ENCODE measurements at places on chromosomes 12 and 14.

DNA sequence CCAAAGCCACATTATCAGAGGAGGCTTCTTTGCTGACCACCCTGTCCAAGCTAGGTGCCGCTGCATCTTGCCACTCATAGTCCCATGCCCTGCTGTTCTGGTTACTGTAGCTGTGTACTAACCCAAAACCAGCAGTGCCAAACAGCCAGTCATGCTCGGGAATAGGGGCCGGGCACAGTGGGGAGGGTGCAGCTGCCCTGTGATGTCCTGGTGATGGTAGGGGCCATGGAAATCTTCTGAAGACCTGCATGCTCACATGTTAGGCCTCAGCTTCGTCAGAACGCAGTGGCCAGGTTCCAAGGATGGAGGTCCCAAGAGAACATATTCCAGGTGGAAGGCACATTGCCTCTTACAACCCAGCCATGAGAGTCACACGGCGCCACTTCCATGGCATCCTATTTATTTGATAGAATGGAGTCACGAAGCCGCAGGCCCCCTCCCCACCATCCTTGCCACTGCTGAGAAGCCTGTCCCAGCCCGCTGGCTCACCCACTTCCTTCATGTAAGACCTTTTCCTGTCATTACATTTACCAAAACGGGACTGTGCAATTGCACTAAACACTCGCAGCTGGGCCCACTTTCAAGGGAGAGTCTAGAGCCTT lies 48.5 kb downstream of the FAM222A start:
- no peak for DNase-seq

DNA sequence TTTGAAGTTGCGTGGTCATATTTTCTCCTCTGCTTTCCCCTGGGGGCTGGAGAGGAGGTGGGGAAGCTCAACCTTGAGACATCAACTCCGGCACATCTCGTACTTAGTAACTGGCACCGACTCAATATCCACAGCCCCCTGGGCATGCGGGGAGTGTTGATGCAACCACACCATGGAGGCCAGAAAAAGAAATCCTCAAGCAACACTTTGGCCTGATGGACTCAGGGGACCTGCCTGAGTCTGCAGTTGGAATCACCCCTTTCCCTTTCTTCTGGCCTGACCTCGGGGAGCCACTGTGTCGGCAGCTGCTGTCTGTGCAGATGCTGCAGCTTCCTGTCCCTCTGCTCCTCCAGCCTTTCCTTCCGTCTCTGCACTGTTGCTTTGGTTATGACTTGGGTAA lies 11.4 kb upstream of the AACS start:
- DNase-seq, result no peak

GRCh38 chr12:20415028-20415427 lies 46.7 kb downstream of the PDE3A start:
- DNase-seq, result no peak

DNA sequence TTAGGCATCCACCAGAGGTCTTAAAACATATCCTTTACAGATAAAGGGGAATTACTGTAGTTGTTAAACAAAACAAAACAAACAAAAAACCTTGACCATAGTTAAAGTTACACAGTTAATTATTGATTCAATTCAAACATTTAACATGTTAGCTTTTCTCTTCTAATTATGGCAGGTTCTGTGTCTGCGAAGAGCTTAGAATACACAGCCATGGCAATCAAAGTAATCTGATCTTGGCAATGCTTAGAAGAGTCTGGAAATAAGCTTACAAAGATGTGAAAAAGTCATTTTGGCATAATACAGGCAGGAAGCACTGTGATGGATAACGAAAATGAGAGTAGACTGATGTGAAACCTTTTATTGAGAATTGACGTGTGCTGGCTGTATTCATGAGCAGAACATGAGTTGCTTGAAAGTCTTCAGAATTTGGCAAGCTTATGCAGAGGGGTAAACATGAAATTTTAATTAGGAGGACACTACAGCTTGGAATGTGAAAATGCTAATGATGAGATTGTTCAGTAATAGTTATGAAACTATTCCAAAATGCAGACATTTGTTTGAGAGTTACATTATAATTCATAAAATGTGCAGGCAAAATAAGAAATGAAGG lies 629.6 kb downstream of the FSCB start:
- DNase-seq, result no peak

- DNase-seq, result no peak
Measured at GRCh38 chr12:96719660-96720362, 187.2 kb upstream of the NEDD1 start.

DNA sequence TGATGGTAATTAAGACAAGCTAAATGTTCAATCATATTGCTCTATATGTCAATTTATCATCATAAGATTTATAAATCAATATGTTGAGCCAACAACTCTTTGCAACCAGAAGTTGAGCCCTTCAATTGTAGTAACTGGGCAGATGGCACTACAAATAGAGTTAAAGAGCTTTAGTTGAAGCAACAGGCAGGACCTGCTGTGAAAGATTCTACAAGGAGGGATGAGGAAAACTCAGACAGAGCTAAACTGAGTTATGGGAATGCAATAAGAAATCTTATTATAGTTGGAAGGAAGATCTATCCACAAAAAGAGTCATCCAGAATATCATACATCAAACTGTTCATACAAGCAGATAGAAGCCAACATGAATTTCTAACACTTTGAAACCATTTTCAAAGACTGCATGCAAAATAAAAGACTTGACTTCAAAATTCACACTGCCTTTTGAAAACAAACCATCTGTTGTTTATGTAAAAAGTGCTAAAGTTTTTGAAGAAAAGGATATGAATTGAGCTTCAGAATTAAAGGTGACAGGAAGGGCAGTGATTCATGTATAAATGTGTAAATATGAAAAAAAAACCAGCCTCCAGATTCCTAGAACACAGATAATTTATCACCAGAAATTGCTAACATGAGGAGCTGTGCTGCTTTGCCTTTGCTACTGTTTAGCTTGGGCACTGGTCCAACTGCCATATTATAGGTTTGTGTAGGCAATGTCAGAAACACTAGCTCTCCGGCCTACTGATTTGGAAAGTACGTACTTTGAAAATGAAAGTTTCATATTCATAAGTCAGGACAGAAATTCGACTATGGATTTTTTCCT lies 133.2 kb downstream of the SLC35F4 start:
- DNase-seq, result no peak

- DNase-seq, result no peak
Measured at GRCh38 chr12:46661110-46661845, 164.5 kb downstream of the SLC38A4 start.

- no peak for DNase-seq
Measured at GRCh38 chr14:51444353-51445000, 204.4 kb downstream of the TMX1 start.

DNA sequence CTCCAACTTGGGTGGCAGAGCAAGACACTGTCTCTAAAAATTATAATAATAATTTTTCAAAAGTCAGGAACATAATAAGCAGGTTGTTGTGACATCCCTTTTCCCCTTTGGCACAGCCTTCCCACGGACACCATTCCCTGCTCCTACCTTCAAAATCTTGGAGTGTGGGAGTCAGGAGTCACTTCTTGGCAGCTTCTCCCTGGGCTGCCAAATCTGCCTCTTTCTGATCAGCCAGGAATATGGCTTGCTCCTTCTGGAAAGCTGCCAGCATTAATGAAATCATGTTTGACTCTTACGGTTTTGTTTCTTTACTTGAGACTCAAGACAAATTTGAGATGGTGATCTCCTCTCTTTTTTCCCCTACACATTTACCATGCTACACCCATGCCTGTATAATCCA lies 391.4 kb upstream of the SYT1 start:
- DNase-seq, result no peak

- DNase-seq, result no peak
Measured at GRCh38 chr12:87981495-87981894, 47.7 kb downstream of the C12orf50 start.

- no peak for DNase-seq
Measured at GRCh38 chr14:96117101-96117897, 78.1 kb downstream of the C14orf132 start.

- DNase-seq, result no peak
Measured at GRCh38 chr14:94100847-94101246, 9.7 kb upstream of the IFI27 start.

DNA sequence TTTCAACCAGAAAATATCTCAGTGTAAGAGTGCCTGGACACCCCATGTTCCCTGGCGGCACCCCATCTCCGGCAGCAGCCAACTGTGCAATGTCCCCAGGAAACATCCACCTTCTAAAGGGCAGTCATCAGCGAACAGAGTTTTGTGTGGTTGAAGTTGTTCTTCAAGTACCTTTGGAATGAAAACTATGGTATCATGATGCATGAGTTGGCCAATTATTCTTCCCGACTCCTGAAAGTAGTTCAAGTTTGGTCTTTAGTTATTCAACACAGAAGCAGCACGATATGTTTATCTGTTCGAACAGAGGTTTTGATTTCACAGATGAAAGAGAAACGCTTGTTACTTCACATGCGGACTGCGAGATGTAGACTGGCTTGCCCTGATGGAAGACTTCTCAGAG lies 21.1 kb upstream of the TTC7B start:
- DNase-seq, result no peak

DNA sequence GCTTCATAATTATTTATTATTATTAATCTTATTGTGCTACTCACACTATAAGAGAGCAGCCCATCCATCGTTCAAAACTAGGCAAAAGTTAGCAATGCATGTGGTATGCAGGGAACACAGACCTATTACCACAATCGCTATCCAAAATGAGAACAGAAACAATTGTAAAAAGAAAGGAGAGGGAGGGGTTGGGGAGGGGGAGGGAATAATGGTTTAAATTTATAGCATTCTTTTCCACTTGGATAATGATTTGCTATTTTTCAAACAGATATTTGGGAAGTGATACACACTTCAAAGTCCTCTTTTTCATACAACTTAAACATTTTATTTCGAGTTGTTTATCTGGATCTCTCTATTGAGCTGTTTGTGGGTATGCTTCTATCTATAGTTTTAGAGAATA lies 248.6 kb upstream of the SOX5 start:
- no peak for DNase-seq

DNA sequence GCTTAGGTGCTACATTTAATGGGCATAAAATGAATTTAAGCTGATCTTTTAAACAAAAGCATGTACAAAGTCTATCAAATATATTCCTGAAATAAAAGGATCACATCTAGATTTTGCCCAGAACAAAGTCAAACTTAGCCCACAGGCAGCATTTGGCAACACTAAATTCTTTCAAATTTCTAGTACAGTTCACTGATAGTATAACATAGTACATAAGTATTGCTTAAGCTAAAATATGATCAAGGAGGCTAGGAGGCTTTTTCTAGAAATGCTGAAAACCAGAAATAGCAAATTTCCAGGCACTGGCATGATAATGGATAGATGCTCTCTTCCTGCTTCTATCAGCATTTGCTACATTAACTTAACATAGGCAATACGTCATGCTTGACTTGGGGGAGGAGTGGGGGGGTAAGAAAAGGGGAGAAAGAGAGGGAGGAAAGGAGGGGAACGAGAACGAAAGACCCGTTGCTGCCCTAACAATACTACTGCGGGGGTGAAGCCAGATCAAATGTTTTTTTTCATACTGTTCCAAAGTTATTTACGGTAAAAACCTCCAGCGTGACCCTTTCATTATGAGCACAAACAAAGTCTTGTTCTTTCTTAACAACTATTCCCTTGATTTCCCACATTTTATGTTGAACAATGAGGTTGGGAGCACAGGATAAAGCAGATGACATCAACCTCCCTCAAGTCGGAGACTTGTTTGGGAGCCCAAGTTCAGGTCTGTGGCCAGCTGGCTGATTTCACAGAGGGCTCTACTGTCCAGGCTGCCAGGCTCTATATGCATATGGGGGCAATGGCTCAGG lies 10.6 kb downstream of the TMED10 start:
- no peak for DNase-seq

DNA sequence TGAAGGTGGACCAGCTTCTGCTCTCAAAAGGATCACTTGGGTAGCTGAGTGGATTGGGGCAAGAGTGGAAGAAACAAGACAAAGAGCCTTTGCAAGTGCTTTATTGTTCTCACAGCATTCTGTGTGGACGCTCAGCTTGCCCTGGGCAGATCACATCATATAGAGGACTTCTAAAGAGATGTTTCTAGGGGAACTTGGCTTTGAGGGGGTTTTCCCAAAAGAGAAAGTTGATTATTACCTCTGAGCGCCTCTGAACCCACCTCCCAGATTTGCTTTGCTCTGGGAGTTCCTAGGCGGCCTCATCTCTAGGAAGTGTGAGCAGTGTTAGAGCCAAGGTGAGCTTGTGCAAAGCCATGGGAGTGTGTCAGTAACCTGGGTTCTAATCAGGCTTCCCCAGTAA lies 81.7 kb downstream of the RIN3 start:
- DNase-seq, result no peak

DNA sequence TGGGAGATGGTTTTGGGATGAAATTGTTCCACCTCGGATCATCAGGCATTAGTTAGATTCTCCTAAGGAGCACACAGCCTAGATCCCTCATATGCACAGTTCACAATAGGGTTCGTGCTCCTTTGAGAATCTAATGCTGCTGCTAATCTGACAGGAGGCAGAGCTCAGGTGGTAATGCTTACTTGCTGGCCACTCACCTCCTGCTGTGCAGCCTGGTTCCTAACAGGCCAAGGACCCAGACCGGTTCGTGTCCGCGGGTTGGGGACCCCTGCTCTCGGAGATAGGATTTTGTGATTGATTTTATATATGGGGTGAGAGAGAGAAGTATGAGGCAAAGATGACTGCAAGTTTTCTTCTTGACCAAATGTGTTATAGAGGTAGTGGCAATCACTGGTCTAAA lies 57.5 kb downstream of the CCDC91 start:
- no peak for DNase-seq

DNA sequence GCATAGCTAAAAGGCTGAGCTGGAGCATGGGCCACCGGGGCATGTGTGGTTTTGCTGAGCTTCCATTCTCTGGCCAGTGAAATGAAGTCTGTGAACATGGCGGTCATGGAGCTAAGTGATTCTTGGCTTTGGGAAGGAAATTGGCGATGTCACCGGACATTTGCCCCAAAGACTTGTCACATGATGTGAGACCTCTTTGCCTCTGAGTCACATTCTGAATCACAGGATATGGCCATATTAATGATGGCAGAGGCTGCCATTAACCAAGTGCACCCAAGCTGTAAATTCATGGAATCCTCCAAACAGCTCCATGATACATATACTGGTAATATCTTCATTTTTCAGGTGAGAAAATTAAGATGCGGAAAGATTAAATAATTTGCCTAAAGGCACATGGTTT lies 27.4 kb upstream of the BATF start:
- no peak for DNase-seq

- DNase-seq, result no peak
Measured at GRCh38 chr12:45281994-45282393, 66.1 kb downstream of the ANO6 start.

DNA sequence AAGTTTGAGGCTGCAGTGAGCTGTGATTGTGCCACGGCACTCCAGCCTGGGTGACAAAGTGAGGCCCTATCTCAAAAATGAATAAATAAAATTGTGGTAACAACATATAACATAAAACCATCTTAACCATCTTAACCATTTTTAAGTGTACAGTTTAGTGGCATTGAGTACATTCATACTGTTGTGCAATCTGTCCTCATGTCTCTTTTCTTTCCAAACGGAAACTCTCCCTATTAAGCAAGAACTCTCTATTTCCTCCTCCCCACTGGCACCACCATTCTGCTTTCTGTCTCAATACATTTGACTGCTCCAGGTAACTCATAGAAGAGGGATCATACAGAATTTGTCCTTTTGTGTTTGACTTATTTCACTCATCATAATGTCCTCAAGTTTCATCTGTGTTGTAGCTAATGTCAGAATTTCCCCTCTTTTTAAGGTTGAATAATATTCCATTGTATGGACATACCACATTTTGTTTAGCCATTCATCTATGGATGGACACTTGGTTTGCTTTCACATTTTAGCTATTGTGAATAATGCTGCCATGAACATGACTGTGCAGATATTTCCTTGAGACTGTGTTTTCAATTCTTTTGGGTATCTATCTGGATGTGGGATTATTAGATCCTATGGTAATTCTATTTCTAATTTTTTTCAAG lies 4.4 kb upstream of the MARK3 start:
- no peak for DNase-seq

GRCh38 chr14:72636871-72637270 lies 257.0 kb downstream of the DPF3 start:
- DNase-seq, result no peak

Data from activated CD8-positive, alpha-beta memory T cell treated with anti-CD3 and anti-CD28 coated beads for 1 hour (primary cell).